ENCODE measurements at places on chromosomes 5 and 9.

DNA sequence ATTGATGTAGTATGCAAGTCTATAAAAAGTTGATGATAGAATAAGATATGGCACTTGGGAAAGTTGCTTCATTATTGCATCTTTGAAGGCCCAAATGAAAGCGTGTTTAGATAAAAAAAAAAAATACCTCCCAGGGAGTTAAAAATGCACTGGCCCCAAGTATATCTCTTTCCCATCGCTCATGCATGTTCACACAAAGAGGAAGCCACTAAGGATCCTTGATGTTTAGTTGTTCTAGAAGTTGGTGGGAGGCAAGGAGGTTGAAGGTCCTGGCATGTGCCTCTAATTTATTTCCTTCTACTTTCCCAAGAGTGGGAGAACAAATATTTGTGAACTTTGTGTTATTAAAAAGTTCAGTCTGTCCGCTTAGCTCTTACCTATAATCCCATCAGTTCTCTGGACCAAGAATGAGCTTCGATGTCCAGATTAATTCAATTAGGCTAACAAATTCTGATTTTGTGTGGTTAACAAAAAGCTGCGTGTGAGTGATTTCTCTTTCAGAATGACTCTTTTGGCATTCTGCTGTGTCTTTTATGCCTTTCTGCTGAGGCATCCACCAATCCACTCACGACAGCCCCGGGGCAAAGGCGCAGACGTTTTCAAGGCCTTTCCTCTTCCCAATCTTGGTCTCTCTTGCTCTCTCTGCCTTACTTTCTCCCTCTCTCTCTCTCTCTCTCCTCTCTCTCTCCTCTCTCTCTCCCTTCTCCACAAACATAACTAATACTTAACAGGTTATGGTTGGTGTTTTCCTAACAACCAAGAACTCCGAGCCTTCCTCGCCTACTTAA, 135.1 kb upstream of the ERCC6L2 start:
- DNase-seq, result no peak

GRCh38 chr9:37905776-37906175, 1.8 kb upstream of the SLC25A51 start:
- no peak for DNase-seq

DNA sequence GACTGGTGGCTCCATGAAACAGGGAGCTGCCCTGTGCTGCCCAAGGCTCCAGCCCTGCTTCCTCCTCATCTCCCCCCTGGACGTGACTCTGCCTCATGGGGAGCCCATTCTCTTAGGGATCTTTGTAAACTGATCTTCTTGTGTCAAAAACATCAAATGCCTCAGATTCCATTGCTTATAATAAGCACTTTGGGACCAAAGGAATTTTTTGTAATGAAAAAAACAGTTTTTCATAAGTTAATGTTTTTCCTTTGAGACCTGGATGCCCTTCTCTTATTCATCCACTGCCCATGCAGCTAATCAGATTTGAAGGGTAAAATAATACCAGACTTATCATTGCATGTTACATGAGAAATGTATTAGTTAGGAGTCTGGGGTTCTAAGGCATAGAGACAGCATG, 41.7 kb downstream of the PALM2AKAP2 start:
- no peak for DNase-seq

- DNase-seq, result peak; percentile 83
Observed at GRCh38 chr5:157476702-157477408, 16.8 kb downstream of the NIPAL4 start.

- no peak for DNase-seq
Observed at GRCh38 chr5:44329716-44330115, 59.5 kb downstream of the FGF10 start.

- DNase-seq, result no peak
Observed at GRCh38 chr5:34691326-34691725, 35.2 kb downstream of the RAI14 start.

DNA sequence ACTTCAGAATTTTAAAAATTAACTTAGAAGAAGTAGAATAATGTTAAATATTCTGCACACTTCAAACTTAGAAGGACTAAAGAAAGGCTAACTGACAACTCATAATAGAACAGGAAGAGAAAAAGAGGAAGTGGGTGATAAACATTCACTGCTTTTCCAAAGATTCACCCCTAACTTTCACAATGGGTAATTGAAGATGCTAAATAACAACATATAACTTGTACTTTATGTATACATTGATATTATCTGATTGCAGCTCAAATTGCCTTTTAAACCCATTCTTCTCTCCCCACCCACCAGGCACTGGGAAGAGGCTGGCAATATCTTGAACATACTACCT, 376.6 kb downstream of the EFNA5 start:
- DNase-seq, result peak; percentile 10

GRCh38 chr5:139671096-139671841, 23.1 kb downstream of the CXXC5 start:
- DNase-seq, result peak; percentile 94

DNA sequence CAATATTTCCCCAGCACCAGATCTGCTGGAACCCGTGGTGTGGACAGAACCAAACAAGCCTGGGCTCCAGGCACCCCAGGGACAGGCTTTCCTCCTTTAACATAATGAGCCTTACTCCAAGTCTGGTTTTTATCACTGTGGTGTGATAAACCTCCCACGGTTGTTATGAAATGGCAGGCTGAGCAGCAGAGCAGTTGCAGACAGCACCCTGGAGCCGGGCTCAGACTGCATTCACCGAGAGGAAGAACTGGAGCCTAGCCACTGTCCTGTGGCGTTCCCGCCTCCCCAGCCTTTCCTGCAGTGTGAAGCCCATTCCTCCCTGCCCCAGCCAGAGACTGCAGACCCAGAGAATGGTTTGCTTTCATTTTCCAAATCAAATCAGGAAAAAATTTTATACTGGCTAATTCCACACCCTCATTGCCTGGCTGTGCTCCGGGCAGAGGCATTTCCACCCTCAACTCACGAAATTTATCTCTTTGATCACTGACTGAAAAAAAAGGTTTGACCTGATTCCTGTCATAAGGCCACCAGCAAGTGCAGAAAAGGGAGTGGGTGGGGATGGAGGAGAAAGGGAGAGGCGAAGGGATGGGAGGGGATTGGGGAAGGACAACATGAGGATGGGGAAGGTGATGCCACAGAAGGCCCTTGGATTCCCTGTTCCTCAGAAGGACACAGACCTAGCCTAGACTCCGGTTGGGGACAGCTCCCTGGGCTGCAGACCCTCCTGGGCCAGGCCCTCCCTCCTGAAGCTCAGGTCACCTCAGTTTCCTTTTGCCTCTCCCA, 18.9 kb downstream of the IPPK start:
- DNase-seq, result no peak

DNA sequence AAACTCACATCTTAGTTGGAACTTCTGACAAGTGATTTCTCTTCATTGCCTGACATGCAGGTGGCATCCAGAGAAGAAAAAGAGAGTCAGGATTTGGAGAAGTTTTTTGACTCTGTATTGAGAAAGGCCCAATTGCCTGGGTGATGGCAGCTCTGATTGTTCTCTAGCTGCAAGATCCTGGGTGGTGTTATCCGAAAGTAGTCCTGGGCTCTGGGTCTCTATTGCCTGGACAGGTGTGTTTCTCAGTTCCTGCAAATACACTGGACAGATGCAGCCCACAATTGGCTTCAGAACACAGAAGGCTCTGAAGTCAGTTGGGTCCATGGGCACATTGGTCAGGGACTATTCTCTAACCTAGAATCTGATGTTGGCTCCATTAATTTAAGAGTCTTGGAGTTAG, 67.4 kb downstream of the RGS3 start:
- no peak for DNase-seq

- DNase-seq, result no peak
Observed at GRCh38 chr9:112145886-112146285, 29.2 kb downstream of the SUSD1 start.

DNA sequence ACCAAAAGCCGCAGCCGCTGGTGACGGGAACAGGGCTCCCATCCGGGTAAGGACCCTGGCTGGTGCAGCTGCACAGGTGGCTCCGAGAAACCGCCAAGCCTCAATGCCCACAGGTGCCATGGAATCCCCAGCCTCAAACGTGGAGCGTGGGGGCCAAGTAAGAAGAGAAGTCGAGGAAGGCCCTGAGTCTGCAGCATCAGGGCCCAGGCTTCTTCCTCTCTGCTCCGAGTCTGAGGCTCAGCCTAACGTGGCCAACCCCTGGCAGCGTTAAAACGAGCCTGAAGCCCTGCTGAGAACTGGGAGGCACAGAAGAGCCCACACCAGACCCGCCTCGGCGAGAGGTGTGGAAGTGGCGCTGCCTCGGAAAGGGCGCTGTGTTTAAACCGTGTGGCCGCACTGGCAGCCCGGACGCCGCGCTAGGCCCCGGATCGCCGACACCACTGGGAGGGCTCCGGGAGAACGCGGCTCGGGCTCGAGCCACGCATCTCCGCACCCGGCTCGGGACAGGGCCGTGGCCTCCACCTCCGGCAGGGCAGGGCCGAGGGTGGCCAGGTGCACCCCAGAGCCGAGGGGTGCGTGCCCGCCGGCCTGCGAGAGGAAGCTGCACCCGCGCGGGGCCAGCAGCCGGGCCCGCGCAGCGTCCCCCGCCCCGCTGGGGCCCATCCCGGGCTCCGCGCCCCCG, 730 bp downstream of the ZMYND19 start:
- DNase-seq, result no peak

- no peak for DNase-seq
Observed at GRCh38 chr5:109167586-109167985, 242.2 kb downstream of the PJA2 start.

DNA sequence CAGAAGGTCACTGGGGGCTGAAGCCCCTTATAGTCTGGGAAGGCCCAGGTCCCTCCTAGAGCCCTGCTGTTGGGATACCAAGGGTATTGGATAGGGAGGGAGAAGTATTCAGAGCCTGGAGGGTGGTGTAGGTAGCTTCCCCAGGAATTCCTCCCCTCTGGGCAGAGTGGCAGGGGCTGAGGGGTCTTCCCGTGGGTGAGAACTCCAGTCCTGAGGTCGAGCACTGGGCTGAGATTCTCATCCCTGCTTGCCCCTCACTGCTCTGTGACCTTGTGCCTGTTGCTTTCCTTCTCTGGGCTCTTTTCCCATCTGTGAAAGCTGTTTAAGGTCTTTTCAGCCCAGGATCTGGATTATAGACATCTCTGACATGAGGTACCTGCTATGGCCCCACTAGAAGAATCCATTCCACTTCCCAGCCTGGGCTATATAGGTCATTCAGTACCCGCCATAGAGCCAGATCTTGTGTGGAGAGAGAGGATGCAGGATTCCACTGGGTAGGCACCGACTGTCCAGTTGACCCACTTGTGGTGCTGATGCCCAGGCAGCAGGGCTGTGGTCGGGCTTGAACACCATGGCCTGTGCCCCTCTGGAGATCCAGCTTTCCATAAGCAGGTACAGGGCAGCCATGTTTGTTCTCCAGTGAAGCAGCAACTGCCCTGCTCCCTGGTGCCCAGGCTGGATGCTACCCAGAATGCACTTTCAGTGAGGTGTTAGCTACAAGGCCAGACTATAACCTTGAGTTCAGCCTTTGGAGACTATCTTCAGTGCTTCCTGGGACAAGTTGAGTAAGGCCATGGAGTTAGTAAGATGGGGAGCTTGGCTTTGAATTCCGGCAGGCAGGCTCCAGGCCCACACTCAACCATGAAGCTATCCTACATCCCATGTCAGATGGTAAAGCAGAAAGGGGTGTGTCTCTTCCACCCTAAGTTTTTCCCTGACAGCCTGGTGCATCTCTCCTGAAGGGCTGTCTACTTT, 60.1 kb downstream of the AMBP start:
- DNase-seq, result no peak

DNA sequence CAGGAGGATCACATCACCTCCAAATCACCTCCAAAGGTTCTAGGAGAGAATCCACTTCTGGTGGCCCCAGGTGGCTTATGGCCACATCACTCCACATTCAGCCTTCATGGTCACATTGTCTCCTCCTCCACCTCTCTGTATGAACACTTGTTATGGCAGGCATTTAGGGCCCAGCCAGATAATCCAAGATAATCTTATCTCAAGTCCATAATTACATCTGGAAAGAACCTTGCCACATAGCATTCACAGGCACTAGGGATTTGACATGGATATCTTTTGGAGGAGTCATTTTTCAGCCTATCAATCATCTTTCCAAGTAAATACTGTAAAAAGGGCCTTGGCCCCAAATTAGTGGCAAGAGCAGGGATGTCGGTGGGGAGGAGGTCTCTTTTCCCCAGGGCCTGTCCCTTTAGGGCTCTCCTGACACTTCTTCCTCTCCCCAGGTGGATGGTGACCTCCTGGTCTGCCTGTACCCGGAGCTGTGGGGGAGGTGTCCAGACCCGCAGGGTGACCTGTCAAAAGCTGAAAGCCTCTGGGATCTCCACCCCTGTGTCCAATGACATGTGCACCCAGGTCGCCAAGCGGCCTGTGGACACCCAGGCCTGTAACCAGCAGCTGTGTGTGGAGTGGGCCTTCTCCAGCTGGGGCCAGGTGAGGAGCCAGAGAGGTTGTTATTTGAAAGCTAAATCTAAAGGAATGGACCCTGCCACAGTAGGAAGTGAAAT, 140.9 kb downstream of the SAXO1 start:
- no peak for DNase-seq

GRCh38 chr9:132877824-132878694, at the start of gene AK8:
TSS of gene AK8 (minus strand) at chr9:132878284. CDS start at chr9:132878255, 29 bp downstream.
- DNase-seq, result peak; percentile 54

DNA sequence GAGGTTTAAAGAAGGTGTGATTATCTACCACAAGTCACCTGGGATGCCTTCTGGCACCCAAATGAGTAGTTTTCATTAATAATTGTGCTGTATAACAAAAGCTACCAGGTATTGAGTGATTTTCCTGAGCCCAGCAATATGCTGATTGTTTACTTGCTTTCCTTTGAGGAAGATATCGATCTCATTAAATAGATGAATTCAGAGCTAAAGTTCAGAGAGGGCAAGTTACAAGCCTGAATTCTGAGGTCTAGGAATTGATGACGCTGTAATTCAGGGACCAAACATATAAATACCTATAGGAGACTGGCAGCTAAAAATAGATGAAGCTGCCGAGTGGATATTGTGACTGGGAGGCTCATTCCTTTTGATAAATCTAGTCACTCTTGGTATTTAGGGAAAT, 1.1 kb downstream of the ERCC6L2 start:
- no peak for DNase-seq

GRCh38 chr5:142783601-142784341, 13.6 kb downstream of the ARHGAP26 start:
- DNase-seq, result peak; percentile 53

- DNase-seq, result no peak
Observed at GRCh38 chr5:93100976-93101375, 480.0 kb downstream of the NR2F1-AS1 start.

DNA sequence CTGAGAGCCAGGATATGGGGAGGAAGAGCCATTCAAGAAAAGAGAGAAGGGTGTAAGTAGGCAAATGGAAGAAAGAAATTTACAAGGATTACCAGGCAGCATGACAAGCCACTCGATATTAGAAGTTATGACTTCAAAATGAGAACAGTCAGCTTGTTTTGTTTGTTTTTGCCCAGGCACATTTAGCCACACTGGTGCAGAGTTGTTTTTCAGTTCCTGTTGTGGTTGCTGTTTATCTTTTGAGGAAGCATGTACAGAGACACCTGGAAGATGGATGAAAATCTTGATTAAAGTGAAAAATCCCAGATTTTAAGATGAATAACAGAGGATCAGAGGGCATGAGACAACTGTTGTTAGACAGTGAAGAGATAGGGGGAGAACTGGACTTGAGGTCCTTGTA, 199.1 kb downstream of the MTRR start:
- no peak for DNase-seq

GRCh38 chr5:78841767-78842166, 143.3 kb downstream of the ARSB start:
- DNase-seq, result no peak

- DNase-seq, result no peak
Observed at GRCh38 chr9:69601698-69602097, 70.5 kb downstream of the APBA1 start.

Measured in globus pallidus (tissue), 1 donor.